NCI-H146 (cell line): ENCODE measurements at places on chromosomes 12 and 14.

DNA sequence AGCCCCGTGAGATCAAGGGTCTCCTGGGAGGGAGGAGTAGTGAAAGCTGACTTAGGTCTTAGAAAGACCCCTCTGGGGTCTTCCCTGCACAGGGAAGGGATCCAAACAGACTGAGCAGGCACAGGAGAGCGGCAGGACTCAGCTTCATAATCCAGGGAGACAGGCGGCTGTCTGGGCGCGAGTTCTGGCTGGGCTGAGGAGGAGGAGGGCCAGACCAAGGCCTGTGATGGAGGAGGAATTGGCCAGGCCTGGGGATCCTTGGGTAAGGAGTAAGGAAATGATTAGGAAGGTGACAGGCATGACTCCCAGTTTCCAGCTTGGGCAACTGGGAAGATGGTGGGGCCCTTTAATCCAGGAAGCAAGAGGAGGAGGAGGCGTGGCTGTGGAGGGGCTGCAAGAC lies 93.1 kb downstream of the DICER1 start:
- no peak for DNase-seq

- DNase-seq: no peak
These were observed 493.3 kb upstream of the SYT1 start for GRCh38 chr12:78371284-78371683.

GRCh38 chr12:101795013-101795412 lies 35.7 kb downstream of the GNPTAB start:
- no peak for DNase-seq

GRCh38 chr12:52248541-52249461 lies 15.8 kb downstream of the KRT7 start:
- no peak for DNase-seq

- no peak for DNase-seq
These were observed 80.4 kb downstream of the TTC8 start for GRCh38 chr14:88904864-88905263.

DNA sequence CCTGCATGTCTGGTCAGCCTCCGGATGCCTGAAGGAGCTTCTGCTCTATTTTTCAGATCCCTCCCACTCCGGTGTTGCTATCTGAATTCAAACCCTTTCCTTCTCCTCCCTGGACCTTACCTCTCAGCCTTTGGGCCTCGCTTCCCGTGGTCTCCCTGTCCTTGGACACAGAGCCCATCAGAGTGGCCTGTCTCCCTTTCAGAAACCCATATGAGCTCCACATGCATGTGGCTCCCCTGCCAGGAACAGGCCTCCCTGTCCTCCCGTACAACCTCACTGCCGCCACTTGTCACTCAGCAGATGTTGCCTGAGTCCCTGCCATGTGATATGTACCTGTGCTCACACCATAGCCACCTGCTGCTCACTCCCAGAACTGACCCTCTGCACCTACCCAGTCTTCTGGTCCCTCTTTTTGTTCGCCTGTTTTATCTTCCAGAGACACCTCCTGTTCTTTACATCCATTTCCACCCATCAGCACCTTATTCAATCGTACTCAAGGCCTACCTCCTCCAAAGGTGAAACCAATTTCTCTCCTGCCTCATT lies 182.5 kb downstream of the ZFP36L1 start:
- no peak for DNase-seq

DNA sequence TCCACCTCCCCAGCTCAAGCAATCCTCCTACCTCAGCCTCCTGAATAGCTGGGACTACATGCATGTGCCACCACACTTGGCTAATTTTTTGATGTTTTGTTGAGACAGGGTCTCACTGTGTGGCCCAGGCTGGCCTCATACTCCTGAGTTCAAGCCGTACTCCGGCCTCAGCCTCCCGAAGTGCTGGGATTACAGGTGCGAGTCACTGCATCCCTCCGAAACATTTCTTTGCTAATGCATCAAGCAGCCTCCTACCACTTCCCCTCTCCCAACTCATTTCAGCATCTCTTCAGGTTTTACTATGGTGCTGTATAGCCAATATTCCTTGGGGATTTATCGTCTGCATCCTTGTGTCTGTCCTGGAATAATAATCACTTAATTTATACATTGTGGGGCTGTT lies 2.3 kb upstream of the SLC22A17 start:
- no peak for DNase-seq

DNA sequence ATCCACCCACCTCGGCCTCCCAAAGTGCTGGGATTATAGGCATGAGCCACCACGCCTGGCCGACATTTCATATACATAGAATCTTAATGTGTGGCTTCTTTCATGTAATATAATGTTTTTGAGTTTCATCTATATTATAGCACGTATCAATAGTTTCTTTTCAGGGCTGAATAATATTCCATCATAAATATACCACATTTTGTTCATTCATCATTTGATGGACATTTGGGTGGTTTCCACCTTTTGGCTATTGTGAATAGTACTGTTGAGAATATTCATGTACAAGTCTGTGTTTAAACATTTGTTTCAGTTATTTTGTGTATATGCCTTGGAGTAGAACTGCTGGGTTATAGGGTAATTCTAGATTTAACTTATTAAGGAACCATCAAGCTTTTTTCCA lies 12.0 kb downstream of the ACVR1B start:
- no peak for DNase-seq

DNA sequence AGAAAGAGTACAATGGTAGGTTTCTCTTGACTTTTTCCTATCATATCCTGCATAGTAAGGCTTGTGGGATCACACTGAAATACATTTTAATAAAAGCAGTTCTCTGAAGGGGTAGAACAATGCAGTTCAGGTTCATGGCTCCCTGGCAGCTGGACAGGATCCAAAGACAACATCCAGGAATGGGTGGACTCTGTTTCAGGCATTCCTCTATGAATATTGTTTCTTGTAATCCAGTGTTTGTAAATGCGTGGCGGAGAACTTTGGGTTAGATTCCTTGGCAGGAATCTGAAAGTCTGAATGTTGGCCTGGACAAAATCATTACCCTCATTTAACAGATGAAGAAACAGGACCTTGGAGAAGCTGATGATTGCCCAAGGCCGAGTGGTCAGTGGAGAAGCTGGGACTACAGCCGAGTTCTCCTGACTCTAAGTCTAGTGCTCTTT lies 43.5 kb downstream of the SYNE2 start:
- peak; percentile 34 for DNase-seq

DNA sequence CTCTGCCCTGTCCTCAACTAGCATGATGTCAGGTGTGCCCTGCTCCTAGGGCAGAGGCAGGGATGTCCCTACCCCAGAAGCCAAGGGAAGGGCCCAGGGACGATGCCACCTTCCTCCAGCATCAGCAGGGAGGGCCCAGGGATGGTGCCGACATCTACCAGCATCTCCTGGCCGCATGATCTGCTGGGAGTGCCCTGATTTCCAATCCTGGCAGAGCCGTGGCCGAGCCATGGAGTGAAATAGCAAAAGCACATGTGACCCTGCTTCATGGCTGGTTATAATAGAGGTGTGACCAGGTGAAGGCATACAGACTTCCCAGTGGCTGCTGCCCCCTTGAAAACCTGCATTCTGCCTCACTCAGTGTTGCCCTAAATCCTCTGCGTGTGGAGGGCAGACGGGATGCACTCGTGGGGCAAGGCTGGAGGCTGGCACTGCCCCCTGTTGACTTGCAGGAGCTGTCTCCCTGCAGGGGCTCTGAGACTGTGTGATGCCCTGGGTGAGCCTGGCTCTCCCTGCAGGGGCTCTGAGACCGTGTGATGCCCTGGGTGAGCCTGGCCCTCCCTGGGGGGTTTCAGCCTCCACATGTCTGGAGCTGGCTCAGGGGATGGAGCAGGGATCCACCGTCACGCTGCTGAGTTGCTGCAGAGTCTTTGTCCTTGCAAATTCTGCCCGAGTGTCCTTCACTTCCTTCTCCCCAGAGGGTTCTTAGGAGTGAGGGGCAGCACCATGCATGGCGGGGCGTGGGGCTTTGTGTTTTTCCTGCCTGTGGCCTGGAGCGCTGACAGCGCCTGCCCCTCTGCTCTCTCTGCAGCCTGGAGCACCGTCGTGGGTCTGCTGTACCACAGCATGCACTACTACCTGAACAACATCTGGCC lies 51.7 kb downstream of the ADGRD1 start:
- no peak for DNase-seq

GRCh38 chr12:63976902-63977395 lies 132.4 kb downstream of the SRGAP1 start:
- peak; percentile 51 for DNase-seq

GRCh38 chr14:90788031-90788430 lies 28.2 kb downstream of the TTC7B start:
- DNase-seq: no peak

GRCh38 chr12:4809013-4809448 lies 88.8 kb downstream of the GALNT8 start:
- peak; percentile 91 for DNase-seq

- no peak for DNase-seq
These were observed 28.5 kb downstream of the CCDC88C start for GRCh38 chr14:91389150-91389549.

- DNase-seq: no peak
These were observed 304.2 kb downstream of the AKAP6 start for GRCh38 chr14:32633224-32633859.

DNA sequence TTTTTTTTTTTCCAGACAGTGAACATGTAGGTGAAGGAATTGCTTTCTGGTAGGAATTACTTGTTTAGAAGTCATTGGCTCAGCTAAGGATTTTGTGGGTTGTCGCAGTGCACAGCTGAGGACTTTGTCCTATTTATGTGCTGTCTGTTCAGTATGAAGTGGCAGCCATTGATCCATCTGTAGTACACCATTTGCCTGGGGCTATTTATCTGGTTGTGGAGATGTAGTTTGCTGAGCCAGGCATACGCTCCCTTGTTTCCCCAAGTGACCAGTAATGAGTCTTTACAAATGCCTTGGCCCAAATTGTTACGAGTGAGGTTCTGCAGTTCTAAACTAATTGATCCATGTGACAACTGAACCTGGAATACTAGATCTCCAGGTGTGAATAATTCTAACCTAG lies 140.1 kb downstream of the NRXN3 start:
- DNase-seq: peak; percentile 79

- peak; percentile 87 for DNase-seq
These were observed 3.8 kb downstream of the CCDC88C start for GRCh38 chr14:91413547-91414474.

DNA sequence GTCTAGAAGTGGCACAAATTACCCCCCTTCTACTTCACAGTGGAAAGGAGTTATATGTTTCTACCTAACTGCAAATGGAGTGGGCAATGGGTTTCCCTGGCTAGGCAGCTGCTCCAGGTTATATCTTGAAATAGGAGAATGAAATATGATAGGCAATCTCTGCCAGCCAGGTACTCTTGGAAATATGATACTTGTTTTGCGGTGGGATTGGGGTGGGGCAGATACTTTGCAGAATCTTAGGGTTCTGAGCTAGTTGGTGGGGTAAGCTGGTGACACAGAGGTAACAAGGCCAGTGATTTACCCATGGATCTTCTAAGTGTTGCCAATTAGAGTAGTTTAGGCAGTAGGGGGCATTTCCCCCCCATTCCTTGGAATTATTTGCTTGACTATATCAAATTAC lies 140.1 kb downstream of the ATP23 start:
- no peak for DNase-seq

DNA sequence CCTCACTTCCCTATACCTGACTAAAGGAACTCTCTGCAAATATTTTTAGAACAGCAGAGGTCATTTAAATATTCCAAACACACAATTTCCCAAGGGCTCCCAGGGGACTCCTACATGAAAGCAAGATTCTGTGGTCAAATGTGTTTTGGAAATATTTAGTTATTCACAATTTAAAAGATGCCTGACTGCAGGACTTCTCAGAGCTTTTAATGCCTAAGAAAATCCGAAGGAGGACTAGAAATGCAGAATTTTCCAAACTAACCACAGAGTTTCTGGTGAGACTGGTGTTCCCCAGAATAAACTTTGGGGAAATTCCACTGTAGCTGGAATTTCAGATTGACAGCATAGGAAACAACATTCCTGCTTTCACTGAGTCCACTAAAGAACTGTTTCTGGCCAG lies 84.8 kb upstream of the MAP1LC3B2 start:
- DNase-seq: no peak

DNA sequence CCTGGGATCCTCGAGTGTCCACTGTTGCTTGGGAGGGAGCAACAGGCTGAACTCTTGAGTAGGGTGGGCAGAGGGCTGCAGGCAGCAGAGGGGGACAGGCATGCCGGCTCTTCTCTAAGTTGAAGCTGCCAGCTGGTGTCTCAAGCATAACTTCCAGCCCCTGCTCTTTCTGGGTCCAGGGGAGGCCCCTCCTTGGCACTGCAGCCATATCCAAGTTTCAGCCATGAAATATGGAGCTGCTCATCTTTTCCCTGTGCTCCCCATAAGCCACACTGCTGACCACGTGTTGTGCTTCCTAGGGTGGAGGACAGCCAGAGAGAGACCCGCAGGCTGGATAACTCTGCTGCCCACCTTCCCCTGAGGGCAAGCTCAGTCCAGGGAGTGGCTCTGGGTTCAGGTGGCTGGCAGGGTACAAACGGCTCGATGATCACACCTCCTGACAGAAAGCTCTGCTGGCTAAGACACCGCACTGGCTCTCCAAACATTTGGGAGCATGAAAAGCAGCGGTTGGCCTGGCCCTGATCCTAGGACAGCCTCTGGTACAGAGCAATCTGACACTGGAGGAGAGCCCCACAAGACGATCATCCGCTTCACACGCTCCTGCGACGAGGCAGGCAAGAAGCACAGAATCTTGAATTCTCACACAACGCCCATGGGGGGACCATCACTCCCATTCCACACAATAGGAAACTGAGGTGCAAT lies 79.6 kb downstream of the PITPNM2 start:
- DNase-seq: no peak

GRCh38 chr14:55122440-55122986 lies 6.5 kb upstream of the LGALS3 start:
- no peak for DNase-seq

DNA sequence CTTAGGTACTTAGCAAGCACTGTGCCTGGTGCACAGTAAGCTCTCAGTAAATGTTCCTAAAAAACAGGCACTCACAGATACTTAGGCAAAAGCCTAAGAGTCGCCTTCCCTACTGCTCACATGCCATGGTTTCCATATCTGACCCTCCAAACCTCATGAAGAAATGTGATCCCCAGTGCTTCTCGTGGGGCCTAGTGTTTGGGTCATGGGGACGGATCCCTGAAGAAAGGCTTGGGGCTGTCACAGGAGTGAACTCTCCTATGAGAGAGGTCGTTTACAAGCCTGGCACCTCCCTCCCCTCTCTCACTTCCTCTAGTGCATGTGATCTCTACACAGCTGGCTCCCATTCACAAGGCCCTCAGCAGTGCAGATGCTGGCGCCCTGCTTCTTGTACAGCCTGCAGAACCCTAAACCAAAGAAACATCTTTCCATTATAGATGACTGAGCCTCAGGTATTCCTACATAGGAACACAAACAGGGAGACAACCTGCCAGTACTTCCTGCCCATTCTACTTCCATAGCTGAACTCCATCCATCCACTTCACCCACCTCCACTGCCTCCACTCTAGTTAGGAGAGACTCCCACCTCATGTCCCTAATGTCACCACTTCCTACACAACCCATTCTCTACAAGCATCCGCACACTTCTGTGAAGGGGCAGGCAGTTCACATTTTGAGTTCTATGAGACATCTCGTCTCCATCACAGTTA lies 2.9 kb downstream of the SLC15A4 start:
- no peak for DNase-seq

DNA sequence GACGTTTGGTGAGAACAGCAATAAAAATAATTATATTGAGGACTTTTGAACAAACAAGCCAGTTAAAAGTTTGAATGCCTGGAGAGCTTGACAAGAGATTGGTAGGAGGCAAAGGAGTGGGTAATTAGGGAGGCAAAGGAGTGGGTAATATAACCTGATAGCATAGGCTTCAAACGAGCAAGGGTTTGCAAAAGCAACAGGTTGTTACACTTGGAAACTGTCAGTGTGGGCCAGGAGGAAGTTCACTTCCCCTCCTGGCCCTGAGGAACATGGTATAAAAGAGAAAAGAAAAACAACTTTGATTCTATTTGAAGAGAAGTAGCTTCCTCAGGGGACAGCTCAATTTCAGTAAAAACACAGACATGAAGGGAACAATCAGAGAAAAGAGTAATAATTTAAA lies 121.7 kb downstream of the CCER1 start:
- DNase-seq: no peak
